ENCODE measurements at places on chromosomes 6 and 20.

- DNase-seq = no peak
Measured at GRCh38 chr6:23334360-23334759, 765.0 kb downstream of the HDGFL1 start.

- no peak for DNase-seq
Measured at GRCh38 chr6:45047573-45047972, 280.6 kb upstream of the RUNX2 start.

DNA sequence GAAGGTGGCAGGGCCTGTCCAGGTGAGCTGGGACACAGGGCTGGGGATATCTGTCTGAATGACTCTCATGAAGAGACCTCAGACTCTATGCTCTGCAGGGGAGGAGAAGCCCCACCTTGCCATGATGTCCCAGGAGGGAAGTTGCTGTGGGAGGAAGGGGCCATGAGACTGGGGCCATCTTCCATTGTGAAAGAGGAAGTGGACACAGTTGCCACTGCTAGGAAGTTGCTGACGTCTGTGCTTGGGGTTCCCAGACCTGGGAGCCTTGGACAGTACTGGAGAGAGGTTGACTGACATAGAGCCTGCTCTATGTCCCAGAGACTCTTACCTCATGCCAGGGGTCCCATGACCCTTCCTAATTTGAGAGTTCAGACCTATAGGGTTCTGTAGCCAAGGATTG, 24.5 kb downstream of the SIRPB1 start:
- DNase-seq = no peak

GRCh38 chr6:166999884-167000253, 672 bp downstream of the CEP43 start:
- no peak for DNase-seq

GRCh38 chr20:60810561-60810960, 441.5 kb upstream of the CDH4 start:
- no peak for DNase-seq

GRCh38 chr6:46035242-46035641, 19.6 kb upstream of the CLIC5 start:
- DNase-seq = no peak

GRCh38 chr6:166281104-166281503, 27.1 kb downstream of the PRR18 start:
- no peak for DNase-seq

DNA sequence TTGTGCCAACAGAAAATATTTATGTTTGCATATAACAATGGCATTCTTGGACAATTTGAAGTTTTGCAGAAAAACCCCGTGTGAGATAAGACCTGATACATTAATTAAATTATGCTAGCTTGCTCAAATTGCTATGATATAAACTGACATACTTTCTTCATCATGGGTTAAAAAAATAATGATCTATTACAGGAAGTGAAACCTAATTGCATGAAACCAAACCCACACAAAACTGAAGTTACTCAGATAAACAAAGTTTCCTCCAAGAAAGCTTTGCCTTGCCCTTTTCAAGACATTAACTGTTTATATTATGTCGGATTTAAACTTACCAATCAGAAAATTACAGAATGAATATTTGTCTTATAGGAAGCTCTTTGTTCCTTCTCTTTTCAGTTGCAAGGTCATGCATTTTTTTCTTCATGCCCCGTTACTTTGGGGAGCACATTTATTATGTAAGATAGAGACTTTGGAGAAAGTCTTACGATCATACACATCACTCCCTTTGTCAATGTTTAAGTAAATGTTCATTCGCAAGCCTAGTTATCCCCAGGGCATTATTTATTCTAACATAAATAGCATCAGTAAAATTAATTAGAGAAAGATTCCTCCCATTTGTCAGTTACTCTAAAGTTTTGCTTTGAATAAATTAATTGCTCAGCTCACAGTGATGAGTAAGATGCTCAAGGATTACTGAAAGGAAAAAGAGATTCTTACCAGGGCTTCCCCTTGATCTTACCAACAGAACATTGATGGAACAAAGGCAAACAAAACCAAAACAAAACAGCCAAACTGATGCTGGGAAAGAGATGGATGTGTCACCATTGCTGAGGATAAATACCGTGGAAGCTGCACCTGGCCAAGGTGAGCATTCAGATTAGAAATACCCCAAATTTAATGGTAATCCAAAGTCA, 14.8 kb upstream of the TMEM244 start:
- no peak for DNase-seq
